ENCODE measurements at places on chromosomes 5 and 9. TPM values are rescaled to one million over a fixed set of nuclear protein-coding genes. Genes with fewer than 3 reads are reported as not detected.

Gene SAXO1
- under 0.01 TPM for total RNA-seq

Gene GFI1B
- not detected for total RNA-seq

Gene DMGDH
- 7.2 TPM for total RNA-seq

Gene ADAMTS19
- not detected for total RNA-seq

GRCh38 chr5:98916540-98916939, 12.3 kb downstream of the CHD1 start:
- DNase-seq, result no peak

DNA sequence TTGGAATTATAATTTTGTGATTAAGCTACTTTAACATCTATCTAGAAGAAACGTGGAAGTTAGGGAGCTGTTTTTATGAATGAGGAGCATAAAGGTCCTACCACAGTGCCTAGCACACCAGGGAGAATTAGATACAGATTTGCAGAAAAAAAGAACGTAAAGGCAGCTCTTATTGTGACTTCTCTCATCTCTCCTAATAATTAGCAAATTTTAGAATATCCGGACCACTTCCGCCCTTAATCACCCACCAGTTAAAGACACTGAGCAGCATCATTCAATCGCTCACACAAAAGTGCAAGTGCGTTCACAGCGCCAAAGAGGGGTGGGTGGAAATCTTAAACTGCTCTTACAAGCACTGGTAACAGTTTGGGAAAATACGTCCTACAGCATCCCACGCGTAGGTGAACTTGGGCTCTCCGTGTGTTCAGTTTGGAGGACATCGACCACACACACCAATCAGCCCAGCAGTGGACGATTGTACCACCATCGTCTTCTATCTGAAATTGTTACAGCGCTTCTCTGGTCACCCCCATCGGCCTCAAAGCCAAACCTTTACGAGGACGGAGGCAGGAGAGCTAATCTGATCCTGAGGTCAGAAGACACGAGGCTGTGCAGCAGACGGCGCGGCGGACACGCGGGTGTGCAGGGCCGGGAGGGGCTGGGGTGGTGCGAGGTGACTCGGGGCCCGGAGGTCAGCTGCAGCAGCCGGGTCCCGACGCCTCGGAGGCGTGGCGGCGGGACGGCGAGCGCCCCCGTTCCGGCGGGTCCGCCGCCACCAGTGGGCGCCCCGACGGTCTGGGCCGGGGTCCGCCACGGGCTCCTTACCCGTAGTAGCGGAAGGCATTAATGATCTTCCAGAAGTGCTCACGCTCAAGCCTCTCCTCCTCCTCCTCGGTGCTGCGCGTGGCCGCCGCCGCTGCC, 646 bp downstream of the CARNMT1 start:
- peak; percentile 91 for DNase-seq

DNA sequence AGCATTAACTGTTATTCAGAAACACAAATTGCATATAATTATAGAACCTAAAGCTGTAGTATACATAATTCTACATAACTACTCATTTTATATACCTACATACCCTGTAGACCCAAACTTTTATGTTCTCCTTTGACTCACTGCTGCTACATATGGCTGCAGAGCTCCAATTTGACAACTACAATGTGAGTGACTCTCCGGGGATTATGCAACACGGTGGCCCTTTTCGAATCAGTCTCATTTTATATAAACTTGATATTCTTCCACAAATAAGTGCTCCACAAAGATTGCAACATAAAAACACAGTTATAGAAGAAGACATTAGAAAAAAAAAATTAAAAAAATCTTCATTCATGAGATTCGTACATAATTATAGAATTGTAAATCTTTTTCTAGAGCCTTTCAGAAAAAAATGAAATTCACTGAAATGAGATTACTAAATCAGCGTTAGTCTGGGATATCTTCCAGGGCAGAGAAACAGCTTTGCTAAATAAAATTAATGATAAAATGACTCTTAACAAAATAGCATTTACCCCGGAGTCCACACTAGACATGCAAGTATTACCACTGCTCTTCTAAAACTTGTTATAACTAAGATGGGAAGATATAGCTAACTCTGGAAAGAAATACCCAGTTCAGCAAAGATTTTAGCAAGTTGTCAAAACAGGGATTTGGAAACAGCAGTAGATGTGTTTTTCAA, 52.6 kb downstream of the SRFBP1 start:
- no peak for DNase-seq

- DNase-seq, result no peak
These were observed 676.4 kb downstream of the PRELID2 start for GRCh38 chr5:145158730-145159129.

DNA sequence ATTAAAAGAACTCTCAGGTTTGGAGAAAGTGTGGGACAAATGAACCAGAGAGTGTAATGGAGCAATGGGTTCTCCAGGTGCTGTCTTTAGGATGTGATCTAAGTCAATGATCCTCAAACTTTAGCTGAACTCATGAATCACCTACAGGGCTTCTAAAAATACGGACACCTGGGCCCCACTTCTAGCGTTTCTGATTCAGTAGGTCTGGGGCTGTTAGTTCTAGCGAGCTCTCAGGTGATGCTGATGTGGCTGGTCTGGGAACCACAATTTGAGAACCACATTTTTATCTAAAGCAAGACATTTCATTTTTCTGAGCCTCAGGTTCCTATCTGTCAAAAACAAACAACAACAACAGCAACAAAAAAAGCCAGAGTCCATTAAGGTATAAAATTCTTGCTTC, 35.1 kb upstream of the PCA3 start:
- DNase-seq, result no peak

GRCh38 chr9:114423181-114423580, 35.4 kb upstream of the AKNA start:
- no peak for DNase-seq

DNA sequence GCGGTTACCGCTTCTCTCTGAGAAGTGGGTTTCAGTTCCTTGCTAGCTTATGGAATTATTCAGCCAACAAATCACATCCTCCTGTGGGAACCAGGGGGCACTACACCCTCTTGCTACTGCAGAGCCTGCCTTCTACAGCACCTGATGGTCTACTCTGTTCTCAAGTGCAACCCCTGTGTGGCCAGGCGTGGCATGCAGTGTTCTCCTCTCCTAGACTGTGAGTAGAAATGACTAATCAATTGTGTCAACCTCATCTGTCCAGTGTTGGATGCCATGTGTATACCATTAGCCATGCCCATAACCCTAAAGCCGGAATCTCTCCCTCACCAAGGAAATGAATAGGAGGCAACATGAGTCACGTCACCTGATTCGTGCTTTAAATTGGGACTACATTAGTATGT, 117.2 kb upstream of the LIFR start:
- DNase-seq, result no peak

- DNase-seq, result peak; percentile 82
These were observed 292.7 kb upstream of the TARS1 start for GRCh38 chr5:33148076-33148513.

GRCh38 chr5:139867109-139867508, 71.5 kb downstream of the PSD2 start:
- no peak for DNase-seq

DNA sequence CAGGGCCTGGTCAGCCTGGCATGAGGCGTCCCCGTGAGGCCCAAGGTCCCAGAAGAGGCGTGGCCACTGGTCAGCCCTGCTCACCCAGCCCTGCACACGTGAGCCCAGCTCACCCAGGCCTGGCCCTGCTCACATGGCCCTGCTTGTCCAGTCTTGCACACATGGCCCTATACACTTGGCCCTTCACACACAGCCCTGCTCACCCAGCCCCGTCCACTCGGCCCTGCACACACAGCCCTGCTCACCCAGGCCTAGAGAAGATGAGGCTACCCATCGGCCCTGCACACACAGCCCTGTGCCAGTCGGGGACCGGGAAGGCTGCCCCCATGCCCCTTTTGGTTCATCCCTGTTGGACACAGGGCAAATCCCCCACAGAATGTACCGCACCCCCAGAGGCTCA, 28.4 kb downstream of the ZDHHC11B start:
- DNase-seq, result no peak

DNA sequence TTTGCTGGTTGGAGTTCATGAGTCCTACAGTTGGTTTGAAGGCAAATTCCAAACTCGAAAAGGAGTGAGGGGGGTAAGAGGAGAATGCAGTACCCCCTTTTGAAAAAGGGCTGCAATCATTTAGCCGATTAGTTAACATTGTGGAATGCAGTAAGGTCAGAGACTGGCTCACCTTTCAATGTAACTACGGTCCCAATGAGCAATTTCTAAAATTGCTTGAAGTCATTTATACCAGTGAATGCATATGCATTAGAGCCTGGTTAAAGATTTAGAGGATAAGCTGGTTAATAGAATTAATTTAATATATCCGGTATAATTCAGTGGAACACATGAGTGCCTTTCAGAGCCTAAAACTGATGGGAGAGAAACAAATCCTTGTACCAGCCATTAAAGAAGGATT, 172.6 kb upstream of the PAPPA start:
- no peak for DNase-seq

- peak; percentile 92 for DNase-seq
These were observed 18.5 kb upstream of the GNE start for GRCh38 chr9:36276781-36277181.

GRCh38 chr5:160542281-160542680, 120.6 kb downstream of the PTTG1 start:
- DNase-seq, result no peak

GRCh38 chr9:91816356-91816755, 133.7 kb downstream of the ROR2 start:
- no peak for DNase-seq

DNA sequence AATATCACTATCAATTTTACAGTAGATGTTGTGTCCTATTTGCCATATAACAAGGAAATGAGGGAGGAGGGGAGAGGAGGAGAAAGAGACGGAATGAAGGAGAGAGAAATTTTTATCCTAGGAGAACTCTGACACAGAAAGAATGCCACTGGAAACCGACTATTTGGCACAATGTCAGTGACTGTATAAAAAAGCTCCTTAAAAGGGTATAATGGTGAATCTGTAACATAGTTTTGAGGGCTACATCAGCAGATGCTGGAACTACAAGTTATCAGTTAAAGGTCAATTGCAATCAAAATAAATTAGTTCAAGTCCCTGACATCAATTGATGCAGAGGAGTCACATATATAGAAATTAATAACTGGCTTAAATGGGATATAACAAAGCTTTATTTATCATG, 5.7 kb downstream of the EDIL3 start:
- no peak for DNase-seq

GRCh38 chr5:12284604-12285003, 380.4 kb upstream of the CTNND2 start:
- DNase-seq, result no peak

DNA sequence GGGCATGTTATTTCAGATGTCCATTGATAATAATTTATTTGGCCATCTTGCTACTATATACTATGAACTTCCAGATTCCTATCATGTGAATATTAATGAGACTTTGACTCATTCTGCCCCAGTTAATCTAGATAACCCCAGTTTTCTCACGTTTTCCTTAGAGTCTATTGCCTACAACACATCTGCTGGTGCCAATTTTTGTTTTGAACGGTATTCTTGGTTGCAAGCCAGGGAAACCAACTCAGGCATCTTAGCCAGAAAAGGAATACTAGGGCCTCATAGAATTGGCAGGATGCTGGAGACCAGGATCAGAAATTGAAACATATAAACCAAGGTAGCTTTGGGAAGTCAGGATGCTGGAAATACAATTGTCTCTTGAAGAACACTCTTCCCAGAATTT, 28.0 kb upstream of the NPR3 start:
- no peak for DNase-seq

All from osteoblast (primary cell).